ENCODE measurements at places on chromosomes 4 and X.

- DNase-seq: no peak
These were observed 23.0 kb upstream of the PDZD4 start for GRCh38 chrX:153853180-153853901.

DNA sequence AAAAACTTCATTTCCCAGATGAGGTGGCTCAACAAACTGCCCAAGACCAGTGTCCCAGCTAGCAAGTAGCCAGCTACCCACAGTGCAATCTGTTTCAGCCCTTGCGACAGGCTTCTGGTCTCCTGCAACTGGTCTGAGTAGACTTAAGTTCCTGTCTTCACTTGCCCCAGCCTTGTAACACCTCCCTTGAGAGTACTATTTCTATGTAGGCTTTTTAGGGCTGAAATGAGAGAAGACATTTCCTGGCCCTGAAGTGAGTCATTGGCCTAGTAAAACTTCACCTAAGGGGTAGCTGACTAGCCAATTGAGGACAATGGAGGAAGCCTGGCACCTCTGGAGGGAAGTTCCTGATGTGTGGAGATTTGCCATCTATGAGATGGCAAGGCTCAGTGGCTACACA is 80.1 kb upstream of the STIM2 start:
- DNase-seq: no peak

DNA sequence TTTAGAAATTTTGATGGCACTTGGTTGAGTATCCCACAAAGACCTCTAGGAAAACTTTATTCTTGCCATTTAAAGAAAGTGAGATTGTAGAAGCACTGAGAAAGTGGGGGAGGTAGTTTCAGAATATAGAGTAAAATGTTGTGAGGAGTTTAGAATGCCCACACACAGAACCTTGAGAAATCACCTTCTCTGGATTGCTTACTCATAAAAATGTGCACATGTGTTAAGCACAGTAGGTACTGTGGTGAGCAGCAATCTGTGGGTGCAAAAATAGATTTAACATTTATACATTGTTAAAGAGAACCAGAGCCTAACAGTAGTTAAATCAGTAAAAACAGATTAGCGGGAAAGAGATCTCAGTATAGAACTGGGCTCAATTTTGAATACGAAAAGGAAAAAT is 201.2 kb upstream of the NWD2 start:
- DNase-seq: no peak

DNA sequence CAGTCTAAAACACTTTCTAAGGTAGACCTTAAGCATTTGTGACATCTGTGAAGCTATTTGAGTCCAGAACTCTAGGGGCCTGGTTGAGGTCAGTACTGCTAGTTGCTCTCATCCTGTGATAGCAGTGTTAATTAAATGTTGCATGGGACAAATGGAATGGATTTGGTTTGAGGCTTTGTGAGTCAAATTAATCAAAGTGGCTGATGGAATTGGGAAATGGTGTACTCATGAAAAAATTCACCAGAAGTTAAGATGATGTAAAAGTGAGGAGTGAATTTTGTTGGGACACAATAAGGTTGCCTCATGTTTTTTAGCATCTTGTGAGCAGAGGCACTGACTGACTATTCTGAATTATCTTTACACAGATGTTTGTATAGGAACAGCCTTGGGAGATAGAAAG is 99.2 kb upstream of the ARSJ start:
- no peak for DNase-seq

GRCh38 chr4:53730031-53730805 is 138.9 kb upstream of the LNX1 start:
- no peak for DNase-seq

DNA sequence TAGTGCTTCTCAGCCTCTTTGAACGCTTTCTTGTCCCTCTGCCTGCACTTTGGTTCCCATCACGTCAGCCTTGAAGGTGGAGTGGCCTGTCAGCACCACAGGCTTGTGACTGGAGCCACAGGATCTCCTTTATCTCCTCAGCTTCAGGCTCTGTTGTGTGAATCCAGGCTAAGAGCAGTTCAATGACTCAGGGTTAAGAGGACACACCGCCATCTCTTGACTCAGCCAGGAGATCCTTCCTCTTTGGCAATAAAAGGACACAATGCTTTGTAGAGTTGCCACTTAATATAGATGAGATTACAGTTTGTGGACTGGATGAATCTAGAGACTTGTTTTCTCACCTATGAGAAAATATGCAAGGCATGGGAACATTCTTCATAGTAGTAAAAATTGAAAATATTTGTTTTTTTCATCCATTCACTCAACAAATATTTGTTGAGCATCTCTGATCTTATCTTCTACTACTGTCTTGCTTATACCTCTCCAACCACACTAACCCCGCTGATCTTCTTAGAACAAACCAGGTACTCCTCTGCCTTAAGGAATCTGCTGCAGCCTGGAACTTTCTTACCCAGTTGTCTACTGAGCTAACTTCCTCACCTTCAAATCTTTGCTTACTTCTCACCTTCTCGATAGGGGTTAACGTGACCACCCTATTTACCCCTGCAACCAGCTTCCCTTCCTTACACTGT is 62.3 kb downstream of the UCHL1 start:
- DNase-seq: no peak

- DNase-seq: no peak
These were observed 105.0 kb downstream of the RAB28 start for GRCh38 chr4:13378973-13379759.

DNA sequence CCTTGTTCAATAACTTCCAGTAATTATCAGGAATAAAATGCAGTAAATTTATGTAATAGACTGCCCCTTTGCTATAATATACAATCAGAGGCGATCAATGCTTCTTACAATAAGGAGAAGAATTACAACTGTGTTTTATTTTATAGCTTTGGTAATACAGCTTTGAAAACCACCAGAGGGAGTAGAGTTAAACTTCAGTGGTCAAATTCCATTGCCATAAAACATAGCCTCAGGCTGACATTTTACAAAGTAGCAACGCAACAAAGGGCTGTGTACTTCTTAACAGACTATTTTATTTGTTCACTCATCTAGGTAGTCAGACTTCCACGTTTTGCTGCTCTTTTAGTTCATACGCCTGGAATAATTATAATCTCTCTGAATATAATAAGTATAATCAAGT is 58.5 kb downstream of the TEX13C start:
- no peak for DNase-seq

GRCh38 chr4:42519803-42520417 is 122.6 kb downstream of the SHISA3 start:
- no peak for DNase-seq

GRCh38 chr4:80307774-80308465 is 27.6 kb upstream of the CFAP299 start:
- peak; percentile 72 for DNase-seq

GRCh38 chrX:13167481-13168231 is 123.2 kb upstream of the FAM9C start:
- DNase-seq: no peak

- no peak for DNase-seq
These were observed 1.7 kb downstream of the RNF175 start for GRCh38 chr4:153758136-153758535.

DNA sequence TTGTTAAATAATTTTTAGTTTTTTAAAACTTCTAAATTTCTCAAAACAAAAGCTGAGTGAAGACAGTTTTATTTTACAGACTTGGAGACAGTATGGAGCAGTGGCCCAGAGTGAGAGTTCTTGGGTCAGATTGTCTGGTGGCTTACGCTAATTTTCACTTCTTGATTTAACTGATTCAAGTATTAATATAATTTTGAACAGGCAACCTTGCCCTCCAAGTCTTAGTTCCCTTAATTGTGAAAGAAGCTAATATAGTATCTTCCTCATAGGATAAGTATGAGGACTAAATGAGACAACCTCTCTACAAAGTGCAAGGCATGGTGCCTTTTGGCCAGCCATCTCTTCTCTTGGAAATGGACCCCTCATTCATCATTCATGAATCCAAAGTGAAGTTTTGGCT is 25.4 kb downstream of the ATP7A start:
- DNase-seq: no peak

DNA sequence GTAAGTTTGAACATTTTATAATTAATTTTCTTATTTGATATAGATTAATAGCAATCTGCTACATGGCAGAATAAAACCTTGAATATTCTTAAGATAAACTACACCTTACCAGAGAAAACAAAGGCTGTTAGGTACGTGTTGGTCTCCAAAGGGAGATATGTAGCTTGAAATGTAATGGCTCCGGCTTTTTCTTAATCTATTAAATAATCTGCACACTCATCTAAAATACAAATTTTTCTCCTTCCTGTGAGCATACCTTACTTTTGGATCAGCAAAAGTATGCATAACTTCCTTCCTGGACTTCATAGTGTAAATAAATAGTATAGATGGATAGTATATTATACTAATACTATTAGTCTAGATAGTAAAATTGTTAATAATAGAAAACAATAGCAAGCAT is 141.3 kb downstream of the JADE1 start:
- DNase-seq: no peak

GRCh38 chr4:109589605-109590004 is 29.6 kb downstream of the MCUB start:
- no peak for DNase-seq

DNA sequence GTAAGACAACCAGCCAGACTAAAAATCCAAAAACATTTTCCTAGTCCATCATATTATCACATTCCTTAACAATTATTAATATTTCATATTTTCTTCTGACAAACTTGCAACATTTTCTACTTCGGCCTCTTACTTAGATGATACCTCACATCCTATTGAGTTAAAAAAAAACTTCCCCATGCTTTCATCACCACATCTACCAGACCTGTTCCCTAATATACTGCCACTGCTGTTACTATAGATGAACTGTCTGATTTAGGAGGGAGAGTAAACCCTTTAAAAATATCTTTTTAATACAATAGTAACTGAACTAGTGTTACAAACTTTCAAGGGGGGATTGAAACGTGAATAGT is 1.5 kb downstream of the FAM200B start:
- DNase-seq: no peak

- no peak for DNase-seq
These were observed 1.4 kb upstream of the ARHGAP6 start for GRCh38 chrX:11666952-11667685.

DNA sequence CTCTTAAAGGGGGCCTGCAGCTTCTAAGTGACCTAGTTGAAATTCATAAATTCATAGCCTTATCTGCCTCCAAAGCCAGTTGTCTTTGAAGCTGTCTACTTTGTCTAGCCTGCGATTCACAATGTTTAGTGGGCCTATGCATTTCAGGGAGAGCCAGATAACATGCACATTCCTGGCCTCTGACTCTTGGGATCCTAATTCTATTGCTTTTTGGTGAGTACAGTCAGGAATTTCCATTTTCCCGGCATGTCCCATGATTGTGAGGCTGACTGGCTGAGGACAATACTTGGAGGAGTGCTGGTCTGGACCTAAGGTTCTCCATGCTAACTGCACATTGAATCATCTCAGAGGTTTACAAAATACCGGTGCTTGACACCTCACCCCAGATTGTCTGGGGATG is 155.0 kb downstream of the MSL3 start:
- no peak for DNase-seq

DNA sequence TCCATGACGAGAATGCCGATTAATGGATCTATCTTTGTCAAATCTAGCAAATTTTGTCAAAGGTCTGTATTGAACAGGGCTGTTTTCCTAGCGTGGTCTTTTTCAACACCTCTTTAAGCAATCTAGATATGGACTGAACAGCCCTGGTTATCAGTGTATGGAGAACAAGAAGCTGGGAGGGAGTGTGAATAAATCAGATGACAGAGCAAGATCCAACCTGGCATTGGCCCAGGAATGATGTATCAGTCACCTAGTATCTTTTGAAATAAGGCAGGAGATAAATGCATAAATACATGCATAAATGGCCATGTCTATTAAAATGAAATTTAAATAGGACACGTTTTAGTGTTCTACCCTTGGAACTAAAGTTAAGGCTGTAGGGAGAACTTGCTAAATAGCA is 15.7 kb upstream of the AP1S2 start:
- DNase-seq: no peak

GRCh38 chr4:33188733-33189132 is 2468.6 kb downstream of the PCDH7 start:
- no peak for DNase-seq

DNA sequence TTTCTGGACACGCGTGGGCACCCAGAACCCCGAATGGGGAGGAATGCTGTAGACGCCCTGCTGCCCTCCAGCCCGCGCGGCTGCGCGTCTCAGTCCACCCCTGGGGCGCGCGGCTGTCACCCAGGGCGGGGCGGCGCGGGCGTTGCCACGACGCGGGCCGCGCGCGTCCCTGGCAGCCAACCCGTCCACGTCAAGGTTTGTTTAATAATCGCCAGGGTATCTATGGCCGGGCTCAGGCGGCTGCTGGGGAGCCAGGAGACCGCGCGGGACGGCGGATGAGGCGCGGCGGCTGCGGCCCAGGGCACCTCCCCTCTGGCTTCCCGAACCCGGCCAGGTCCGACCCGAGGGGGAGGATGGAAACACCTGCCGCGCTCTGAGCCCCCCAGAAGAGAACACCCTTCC is at the start of gene SPATA18:
Gene SPATA18 (plus strand): TSS at position 92 of the 402 bp plus-strand sequence. CDS start 401 bp downstream, outside the sequence.
- no peak for DNase-seq

- no peak for DNase-seq
These were observed 127.6 kb upstream of the RBPJ start for GRCh38 chr4:26192899-26193869.

- DNase-seq: no peak
These were observed 439.5 kb downstream of the NAF1 start for GRCh38 chr4:162727232-162727631.

DNA sequence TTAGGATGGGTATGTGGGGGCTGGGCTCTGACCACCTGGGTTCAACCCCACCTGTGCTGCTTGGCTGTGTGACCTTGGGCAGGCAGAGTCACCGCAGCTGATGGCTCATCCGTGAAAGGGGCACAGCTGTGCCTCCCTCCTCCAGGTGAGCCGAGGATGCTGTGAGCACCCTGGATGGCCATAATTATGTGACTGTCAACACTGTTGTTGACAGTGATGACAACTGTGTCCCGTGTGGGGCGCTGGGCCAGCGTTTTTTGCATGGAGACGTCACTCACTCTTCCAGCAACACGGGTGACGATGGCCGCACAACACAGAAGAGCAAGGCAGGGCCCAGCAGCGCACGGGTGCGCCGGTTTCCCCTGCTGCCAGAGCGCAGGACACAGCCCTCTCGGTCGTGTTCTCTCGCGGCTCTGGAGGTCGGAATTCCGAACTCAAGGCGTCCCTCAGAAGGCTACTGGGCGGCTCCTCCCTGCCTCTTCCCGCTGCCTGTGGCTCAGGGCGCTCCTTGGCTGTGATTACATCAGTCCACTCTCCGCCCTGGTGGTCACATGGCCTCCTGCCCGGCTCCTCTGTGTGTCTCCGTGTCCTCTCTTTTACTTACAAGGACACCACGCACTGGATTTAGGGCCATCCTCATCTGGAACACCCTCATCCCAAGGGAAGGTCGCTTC is 1.3 kb downstream of the SH3TC1 start:
- DNase-seq: no peak

- DNase-seq: no peak
These were observed 78.7 kb downstream of the RBM47 start for GRCh38 chr4:40550948-40551462.

DNA sequence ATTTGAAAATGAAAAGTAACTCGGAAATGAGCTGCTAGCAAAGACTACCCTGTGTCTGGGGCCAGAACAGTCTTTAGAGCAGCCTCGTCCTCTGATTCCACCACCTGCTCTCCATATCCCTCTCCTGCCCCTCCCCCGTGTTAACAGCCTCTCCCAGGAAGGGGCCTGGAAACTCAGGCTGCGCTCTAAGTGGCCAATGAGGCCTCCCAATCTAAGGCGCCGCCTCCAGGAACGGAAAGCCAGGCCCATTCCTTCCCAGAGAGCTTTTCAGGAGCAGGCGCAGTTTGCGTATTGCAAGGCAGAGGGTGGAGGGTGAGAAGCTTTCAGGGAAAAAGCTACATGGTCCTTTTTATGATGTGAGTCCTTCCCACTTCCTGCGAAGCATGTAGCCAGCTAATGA is 31.2 kb downstream of the RS1 start:
- DNase-seq: no peak

- peak; percentile 87 for DNase-seq
These were observed 231.3 kb upstream of the PITX2 start for GRCh38 chr4:110854021-110854678.

All from non-pigmented ciliary epithelial cell (primary cell).